Iris pigment epithelial cell (primary cell): ENCODE measurements at places on chromosomes 6 and 20.

DNA sequence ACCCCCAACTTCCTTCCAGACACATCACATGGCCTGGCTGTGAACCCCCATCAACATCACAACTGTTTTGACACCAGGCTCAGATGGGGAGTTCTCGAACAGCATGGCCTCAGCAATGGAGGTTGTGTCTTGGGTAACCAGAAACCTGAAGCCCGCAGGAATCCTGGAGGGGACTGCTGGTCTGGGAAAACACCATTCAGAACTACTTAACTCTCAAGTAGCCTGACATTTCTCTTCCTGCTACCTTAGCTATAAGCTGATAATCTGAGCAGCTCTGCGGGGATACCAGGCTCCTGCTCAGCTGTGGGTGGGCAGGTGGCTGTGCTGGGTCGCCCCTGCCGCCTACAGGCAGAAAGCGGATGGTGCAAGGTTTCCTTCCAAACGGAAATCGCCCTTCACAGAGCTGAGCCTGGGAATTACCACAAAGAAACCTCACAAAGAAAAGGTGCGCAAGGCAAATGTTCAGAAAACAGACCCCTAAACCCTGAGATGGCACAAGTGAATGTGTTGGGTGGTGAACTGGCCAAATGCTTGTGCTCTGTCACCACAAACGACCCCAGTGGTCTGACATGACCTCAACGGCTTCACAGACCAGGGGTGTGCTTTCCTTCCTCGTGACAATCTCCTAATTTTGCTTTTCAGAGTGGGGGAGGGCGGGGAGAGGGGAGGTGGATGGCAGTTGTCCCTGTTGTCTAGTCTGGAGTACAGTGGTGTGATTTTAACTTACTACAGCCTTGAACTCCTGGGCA, 29.5 kb downstream of the SNX5 start:
- DNase-seq, result peak; percentile 75

DNA sequence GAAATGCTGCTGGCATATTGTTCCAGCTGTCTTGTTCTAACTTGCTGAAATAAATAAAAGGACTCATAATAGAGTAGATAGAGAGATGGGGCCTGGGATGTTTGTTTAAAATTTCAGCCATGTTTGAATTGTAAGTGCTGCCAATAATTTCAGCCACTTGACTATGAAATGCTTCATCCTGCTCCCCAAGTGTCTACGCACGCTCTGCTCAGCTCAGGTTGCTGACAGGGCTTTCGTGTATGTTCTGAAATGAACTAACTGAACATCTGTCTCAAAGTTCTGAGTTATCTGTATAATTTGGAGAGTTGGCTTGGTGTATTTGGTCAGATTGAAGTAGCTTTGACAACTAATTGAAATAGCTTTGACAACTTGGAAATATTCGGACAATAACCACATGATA, 387.8 kb downstream of the BMP2 start:
- no peak for DNase-seq

DNA sequence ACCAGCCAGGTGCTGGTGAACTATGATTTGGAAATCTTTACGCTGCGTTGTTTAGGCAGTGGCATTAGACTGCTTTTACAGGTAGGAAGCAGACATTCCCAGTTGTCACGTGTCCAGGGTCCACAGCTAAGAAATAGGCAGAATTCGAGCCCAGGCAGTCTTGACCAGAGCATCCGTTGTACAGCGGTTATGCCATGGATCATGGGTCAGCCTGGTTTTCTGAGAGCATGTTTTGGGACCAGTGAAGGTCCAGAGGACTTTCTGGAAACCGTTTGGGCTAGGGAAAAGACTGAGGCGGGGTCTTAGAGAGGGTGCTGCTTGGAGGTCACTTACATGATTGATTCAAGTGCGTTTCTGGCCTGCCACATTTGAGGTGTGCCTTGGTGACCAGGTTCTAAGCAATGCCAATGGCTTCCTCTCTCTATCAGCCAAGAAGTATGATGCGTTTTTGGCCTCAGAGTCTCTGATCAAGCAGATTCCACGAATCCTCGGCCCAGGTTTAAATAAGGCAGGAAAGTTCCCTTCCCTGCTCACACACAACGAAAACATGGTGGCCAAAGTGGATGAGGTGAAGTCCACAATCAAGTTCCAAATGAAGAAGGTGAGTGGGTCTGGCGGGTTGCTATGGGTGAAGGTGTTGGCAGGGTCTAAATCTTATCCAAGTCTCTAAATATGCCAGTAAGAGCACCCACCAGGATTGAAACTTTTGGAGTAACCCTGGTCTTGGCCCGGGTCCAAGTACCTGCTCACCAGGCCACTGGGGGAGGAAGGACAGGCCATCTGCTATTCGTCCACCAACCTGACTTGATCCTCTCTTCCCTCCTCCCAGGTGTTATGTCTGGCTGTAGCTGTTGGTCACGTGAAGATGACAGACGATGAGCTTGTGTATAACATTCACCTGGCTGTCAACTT, 1.8 kb downstream of the RPL10A start:
- no peak for DNase-seq

- DNase-seq, result no peak
These were observed 51.1 kb downstream of the LY86 start for GRCh38 chr6:6639572-6639971.

DNA sequence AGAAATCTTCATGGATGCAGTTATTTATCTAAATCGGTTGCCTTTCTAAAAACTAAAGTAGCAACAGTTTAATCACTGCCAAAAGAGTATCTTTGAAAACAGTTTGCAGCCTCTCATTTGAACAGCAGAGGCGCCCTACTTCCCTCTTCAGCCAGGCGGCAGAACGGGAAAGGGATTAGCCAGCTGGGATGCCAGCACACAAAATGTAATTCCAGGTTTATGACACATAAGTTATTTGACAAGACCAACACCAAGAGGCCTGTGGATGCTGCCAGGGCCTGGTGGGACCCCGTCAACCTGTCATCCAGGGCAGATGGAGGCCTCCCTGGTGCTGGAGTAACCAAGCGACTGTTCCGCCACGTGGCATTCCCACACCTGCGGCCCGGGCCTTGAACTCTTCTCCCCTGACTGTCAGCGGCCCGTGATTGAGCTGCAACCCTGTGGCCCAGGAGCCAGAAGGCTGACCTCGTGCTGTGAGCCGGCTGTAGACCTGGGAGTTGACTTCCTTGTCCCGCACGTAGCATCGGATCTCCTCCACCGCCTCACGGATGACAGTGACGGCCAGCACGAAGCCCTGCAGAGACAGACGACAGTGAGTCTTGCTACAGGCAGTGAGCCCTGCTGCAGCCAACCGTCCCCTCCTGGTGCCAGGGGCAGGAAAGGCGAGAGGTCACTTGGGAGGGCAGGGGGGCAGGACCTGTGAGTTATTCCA, 55.5 kb downstream of the ATP9A start:
- peak; percentile 44 for DNase-seq

DNA sequence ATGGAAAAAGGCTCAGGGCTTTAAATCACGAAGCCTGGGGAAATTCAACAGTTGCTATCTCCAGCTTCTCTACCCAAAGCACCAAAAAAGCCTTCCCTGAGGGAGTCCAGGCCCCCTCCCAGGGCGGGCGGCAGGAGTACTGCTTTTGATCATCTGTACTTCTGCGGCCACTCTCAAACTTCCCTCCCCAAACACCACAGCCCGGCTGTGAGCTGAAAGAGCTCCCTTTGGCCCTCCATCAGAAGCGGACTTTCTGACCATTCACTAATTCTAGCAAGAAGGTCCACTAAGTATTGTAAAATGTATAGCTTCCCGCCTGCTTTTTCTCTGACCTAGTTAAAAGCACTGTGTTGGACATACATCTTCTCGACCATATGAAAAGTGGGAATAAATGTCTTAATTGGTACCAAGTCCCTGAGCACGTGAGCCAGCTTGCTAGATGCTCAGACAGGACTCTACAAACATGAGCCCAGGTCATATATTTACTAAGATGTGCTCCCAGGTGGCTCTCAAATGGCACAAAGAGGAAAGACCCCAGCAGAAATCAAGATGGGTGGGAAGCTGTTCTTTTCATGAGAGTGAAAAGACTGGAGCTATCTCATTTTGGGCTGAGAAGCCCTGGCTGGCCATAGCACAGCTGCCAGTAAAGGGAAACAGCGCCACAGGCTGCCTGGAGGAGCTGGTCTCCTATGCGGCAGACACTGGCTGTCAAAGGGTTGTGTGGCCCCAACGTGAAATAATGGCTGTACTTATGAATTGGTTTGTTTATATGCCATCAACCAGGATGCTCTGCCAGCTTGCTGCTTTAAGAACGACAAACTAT, 58.6 kb downstream of the GFOD1 start:
- no peak for DNase-seq

DNA sequence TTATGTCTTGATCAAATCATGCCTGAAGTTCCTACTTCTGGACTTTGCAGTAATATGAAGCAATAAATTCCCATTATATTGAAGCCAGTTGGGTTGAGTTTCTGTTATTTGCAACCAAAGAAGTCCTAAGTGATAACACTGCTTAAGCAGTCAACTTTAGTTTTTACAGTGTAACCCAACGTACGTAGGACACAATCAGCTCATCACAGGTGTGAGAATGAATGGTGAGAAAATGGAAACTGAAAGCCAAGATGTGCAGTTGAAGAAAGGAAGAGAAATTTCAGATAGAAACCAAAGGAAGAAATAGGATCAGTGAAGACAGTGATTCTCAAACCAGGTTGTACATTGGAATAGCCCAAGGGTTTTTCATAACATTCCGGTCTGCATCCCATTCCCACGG, 211.4 kb upstream of the ZFP64 start:
- DNase-seq, result no peak

DNA sequence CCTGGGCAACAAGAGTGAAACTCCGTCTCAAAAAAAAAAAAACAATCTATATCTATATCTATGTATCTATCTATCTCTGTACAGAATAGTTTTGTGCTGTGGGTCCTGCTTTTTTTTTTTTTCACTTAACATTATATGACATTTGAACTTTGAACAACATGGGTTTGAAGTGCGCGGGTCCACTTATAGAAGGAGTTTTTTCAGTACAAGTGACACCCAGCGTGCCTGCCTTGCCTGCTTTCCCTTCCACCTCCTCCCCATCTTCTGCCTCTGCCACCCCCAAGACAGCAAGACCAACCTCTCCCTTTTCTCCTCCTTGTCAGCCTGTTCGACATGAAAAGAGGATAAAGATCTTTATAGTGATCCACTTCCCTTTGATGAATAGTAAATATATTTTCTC, 102.2 kb upstream of the KCNG1 start:
- no peak for DNase-seq

- no peak for DNase-seq
These were observed 106.3 kb upstream of the NXT1 start for GRCh38 chr20:23244156-23244915.

- no peak for DNase-seq
These were observed at the start of gene F13A1 for GRCh38 chr6:6319952-6320811. Gene F13A1, minus strand, starts transcription at chr6:6320662. Its CDS starts 1,998 bp downstream, at chr6:6318664.

- DNase-seq, result no peak
These were observed at the start of gene PGK2 for GRCh38 chr6:49787176-49787575. Gene PGK2, minus strand, starts transcription at chr6:49787285. Its CDS starts 98 bp downstream, at chr6:49787187.

DNA sequence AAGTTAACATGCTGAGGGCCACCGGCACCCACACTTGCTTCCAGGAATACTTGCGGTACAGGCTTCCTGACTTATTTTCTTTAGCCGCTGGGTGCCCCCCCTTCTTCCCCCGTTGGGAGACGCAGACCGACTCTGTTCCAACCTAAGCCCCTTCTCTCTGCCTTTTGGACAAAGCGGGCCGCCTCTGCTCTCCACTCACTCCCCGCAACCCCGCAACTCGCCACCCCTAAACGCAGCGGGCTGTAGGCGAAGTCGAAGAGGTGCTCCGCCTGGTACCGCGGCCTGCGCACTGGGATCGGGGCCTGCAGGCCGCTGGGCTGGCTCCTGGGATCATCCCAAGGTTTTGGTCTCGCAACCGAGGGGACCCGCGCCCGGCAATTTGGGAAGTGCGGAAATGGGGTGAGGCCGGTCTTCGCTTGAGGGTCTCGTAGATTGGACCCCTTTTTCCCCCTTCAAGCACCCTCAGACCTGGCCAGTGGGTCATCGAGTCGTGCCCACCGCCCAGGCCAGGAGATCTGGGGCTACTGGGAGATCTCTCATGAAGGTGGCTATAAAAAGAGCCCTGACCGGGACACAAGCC, 4.7 kb upstream of the FOXF2 start:
- DNase-seq, result no peak

- DNase-seq, result peak; percentile 29
These were observed 1.5 kb upstream of the STX16 start for GRCh38 chr20:58649288-58650180.

DNA sequence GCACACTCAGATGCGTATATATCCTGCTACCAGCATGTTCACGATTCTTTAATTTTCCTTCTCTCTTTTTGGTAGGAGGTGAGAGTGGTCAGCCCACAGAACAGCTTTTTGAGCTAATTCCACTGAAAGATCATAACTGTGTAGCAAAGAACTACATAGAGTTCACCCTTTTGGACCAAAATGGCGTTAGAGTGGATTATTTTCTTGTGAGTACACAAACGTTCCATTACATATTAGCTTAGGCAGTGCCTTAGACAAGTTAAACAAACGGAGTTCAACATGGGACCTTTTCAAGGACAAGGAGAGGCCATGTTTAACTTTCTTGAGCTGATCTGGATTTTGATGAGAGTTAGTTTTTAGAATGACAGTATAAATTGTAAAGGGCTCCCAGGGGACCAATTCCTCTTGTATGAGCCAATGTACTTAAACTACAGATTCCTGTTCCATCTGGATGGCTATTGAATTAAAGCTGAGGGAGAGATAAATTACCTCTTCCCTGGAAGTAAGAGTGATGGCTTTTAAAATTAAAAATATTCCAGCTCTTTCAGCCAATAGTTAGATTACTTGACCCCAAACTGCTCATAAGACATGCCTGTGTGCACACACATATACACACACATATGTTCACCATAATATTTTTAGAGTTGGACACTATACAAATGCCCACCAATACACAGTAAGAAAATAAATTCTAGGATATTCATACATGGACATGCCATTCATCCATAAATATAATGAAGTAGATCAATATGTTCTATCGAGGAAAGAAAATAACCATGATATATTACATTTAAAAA, 25.6 kb upstream of the ARMH2 start:
- DNase-seq, result no peak

GRCh38 chr6:41372832-41373626, 37.6 kb downstream of the NCR2 start:
- DNase-seq, result no peak

DNA sequence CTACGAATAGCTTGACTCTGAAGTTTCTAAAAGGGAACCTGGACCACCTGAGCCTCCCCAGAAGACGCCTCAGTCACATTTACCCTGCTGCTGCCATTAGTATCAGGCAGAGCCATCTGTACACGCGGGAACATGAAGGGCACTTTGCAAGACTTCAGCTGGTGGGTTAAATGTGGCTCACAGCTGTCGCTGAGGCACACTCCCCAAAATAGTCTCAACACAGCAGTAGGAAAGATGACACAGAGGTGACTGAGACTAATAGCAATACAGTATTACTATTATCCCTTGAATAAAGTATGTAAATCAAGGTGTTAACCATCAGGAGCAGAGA, 29.0 kb downstream of the PSMB1 start:
- no peak for DNase-seq
